AG04450 (cell line): ENCODE measurements at places on chromosomes 5 and 9.

- DNase-seq: no peak
Observed at GRCh38 chr9:98943682-98944056, at the start of gene COL15A1. TSS of gene COL15A1 (plus strand) at chr9:98943907. CDS start at chr9:98944062, 155 bp downstream.

- DNase-seq: peak; percentile 48
Observed at GRCh38 chr5:173753307-173754168, 134.6 kb upstream of the CPEB4 start.

- DNase-seq: no peak
Observed at GRCh38 chr5:176692839-176693476, 45.7 kb downstream of the TSPAN17 start.

GRCh38 chr5:150644514-150644913, 4.1 kb downstream of the SYNPO start:
- DNase-seq: no peak

DNA sequence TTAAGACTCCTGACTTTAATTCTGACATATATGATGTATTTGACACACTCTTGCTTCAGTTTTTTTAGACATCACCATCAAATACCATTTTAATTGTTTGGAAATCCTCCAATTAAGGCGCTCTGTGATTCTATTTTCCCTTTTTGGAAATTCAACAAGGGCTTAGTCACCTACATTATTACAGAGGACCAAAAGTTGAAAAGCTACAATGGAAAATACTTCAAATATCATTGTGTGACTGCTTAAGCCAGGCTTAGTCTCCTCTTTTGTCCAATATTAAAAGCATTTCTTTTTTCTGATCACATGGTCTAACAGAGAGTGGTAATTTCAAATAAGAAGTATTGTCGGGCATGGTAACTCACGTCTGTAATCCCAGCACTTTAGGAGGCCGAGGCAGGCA, 160.3 kb downstream of the CEMIP2 start:
- no peak for DNase-seq

DNA sequence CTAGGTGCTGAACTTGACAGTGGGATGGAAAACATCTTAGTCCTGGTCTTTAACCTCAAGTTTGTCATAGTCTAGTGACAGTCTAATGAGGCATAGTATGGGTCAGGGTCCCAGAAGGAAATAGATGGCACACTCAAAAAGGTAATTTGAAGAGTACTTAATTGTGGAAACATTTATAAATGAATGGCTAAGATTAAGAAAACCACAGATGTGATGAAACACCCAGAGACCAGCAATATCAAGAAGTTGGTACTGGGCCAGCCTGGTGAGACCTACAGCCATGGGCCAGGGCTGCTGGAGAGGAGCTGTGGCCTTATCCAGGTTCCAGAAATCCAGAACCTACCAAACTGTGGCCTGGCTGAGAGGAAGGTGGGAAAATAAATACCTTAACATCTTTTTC, 93.5 kb upstream of the ATG10 start:
- DNase-seq: no peak

DNA sequence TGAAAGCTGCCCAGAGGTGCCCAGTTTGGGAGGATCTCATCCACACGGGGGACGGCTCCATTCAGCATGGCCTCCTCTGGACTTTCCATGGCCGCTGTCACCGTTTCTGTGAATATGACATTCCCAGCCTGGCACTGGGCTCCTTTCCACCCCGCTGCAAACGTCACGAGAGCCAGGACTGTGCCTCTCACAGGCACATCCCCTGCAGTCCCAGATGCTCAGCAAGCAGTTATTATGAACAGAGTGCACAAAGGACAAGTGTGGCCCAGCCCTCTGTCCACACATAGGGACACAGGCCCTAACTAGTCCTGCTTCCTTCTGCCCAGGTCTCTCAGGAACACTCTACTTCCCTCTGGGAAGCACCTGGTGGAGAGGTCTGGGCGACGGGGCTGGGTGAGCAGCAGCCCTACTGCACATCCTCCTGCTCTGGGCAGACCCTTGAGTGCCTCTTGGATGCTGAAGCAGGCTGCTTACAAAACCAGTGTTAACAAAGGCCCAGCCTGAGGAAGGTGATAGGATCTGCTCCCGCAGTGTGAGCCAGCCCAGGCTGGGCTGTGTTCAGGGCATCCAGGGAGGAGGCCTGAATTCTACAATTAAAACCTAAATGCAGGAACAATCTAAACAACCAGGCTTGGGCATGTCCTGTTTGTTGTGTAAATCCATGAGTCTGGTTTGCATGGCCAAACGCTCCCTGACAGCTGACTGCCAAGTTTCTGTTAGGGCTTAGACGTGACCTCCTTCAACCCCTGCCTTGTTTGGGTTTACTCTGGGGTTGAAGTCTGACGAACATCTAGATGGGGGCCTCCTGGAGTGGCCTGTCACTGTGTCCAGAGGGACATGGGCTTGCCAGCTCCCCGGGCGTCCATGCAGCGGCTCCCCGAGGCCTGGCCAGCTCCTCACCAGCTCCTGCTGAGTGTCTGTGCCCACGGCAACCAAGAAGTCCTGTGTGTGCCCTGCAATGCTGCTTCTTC, 269.8 kb downstream of the GADD45G start:
- DNase-seq: no peak

- DNase-seq: no peak
Observed at GRCh38 chr5:1208743-1209488, 7.5 kb downstream of the SLC6A19 start.

DNA sequence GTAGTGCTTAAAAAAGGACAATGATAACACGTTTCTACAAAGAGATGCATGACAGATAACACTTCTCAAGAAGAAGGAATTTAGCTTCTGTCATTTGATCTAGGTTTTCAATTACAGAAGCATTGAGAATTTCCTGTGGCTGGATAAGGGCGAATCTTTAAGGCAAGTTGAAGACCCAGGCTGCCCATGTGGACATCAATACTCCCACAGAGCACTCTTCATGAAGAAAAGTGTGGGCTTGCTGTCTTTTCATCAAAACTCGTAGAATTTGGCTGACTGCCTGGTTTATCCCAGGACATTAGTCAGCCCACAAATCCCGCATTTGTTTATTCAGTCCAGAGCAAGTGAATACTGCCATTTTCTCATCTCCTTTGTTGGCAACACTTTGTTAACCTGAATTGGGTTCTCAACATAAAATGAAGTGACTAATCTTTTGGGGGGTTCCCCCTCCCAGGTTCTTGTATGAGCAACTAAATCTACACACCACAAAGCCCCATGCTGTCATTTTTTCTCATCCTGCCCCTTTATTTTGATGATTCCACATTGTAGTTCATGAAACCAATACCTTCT, 43.4 kb upstream of the CDKN2B start:
- DNase-seq: peak; percentile 91

- no peak for DNase-seq
Observed at GRCh38 chr5:6736106-6736505, 22.9 kb downstream of the TENT4A start.

DNA sequence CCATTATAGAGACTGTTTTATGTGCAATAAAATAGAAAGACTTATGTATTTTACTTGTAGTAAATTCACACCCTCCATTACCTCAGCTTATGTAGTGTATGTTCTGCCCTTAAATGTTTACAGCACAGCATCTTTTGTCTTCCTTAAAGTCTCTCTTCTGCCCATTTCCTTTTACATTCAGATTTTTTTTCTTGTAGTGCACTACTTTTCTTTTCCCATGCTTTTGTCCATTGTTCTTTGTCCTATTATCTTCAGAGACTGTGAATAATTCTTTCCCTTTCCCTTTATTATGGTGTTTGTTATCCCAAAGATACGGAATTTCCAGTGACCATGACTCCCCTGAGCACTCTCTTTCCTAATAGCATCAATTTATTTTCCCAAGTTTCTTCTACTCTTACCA, 66.1 kb upstream of the TYRP1 start:
- DNase-seq: no peak

- no peak for DNase-seq
Observed at GRCh38 chr5:16178745-16179372, 732 bp downstream of the MARCHF11 start.

- no peak for DNase-seq
Observed at GRCh38 chr9:120891884-120892747, 15.1 kb upstream of the PHF19 start.

DNA sequence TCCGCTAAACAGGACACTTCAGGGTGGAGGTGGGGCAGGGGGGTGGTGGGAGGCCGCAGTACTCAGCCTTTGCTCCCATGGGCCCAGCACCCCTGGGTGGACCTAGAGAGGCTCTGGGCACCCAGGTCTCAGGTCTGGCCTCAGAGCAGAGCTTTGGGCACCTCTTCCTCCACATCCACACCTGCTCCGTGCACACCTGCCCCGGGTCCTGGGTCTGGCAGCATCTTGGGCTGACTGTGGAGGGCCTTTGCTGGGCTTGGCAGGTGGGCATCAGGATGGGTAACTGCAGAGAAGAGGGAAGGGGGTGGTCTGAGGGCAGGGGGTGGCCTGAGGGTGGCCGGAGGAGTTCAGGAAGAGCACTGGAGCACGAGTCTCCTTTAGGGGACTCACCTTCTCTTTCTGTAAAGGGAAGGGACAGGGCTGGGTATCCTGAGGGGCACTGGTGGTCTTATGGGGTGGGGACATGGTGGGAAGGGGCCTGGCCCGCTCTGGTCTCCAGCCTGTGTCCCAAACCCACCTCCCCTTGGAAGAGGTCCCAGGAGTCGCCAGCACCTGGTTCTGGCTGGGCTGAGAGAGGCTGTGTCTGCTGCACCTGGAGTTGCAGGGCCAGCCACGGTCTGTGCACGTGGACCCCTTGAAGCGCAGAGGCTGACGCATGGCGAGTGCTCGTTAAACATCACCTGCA, 106.7 kb upstream of the IER5L start:
- DNase-seq: no peak

GRCh38 chr5:180414176-180414575, 61.0 kb upstream of the GFPT2 start:
- DNase-seq: no peak

- no peak for DNase-seq
Observed at GRCh38 chr5:158807-159447, 32.4 kb upstream of the LRRC14B start.

- DNase-seq: no peak
Observed at GRCh38 chr5:30475429-30475828, 718.1 kb upstream of the CDH6 start.

- peak; percentile 85 for DNase-seq
Observed at GRCh38 chr9:107749787-107750444, 260.3 kb upstream of the KLF4 start.

- DNase-seq: no peak
Observed at GRCh38 chr5:31913808-31914207, 260.3 kb downstream of the GOLPH3 start.

- DNase-seq: no peak
Observed at GRCh38 chr5:21581508-21581907, 1271.6 kb downstream of the CDH12 start.

DNA sequence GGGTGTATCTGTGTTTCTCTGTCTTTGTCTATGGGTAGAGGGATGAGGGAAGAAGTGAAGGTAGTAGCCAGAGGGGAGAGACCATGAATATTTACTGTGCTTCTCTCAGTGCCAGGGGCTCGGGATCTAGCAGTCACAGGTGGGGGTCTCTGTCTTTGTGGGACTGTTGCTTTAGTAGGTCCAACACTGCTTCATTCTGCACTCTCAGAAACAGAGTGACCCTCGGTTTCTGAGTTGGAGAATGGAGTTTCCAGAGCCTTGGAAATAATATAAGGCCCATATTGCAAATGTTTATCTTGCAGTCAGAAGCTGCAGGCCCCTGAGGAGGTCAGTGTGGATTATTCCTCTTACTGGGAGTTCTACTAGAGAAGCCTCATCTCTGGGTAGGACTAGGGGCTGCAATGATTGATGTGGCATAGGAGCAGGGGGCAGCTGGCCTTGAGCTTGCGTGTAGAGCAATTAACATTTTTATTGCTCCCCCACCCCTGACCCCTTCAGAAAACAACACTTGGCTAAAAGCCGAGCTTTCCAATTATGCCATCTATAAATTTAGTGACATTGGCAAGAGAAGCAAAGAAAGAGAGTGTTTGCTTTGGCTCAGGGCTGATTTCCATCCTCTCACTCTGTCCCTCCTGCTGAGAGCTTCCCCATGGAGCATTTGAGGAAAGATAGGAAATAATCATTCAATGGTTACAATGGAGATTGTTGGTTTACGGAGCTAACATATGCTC, 55.0 kb upstream of the TRPC7 start:
- DNase-seq: no peak

- DNase-seq: peak; percentile 16
Observed at GRCh38 chr5:122756264-122756911, 18.5 kb upstream of the SNX2 start.

GRCh38 chr5:60287174-60287771, 393.7 kb upstream of the PDE4D start:
- no peak for DNase-seq

GRCh38 chr5:67383451-67383850, 186.9 kb upstream of the CD180 start:
- no peak for DNase-seq

DNA sequence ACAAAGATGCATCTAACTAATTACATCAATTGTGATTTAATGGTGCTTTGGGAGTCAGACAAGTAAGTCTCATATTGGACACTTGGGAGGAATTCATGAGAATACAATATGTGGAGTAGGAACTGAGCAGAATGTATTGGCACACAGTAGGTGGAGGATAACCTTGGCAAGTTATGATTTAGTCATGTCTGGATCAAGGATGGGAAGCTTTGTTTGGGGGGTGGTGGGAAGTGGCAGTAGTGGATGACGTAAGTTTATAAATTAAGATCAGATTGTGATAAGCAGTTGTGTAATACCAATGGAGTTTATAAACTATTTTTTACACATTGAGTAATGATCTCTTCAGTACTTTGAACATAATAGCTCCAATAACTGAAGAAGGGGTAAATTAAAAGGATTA, 67.0 kb downstream of the SGCD start:
- no peak for DNase-seq

DNA sequence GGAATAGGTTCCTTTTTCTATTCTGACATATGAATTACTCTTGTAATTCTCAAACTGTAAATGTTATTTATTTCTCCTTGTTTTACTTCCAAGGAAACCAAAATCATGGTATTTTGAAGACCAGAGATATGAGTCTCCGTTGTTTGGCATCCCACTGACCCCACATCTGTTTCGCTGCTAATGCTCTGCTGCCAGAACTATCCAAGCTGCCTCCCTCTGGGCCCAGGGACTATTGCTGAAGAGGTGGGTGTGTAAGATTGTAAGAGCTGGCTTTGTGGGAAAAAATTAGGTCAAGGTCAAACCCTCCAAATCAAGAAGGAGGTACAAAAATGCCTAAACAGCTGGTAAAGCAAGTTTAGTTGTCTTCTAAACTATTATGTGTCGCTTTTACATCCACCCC, 129.4 kb upstream of the MYO10 start:
- no peak for DNase-seq

GRCh38 chr9:3830291-3830690, 304.5 kb upstream of the RFX3 start:
- no peak for DNase-seq

DNA sequence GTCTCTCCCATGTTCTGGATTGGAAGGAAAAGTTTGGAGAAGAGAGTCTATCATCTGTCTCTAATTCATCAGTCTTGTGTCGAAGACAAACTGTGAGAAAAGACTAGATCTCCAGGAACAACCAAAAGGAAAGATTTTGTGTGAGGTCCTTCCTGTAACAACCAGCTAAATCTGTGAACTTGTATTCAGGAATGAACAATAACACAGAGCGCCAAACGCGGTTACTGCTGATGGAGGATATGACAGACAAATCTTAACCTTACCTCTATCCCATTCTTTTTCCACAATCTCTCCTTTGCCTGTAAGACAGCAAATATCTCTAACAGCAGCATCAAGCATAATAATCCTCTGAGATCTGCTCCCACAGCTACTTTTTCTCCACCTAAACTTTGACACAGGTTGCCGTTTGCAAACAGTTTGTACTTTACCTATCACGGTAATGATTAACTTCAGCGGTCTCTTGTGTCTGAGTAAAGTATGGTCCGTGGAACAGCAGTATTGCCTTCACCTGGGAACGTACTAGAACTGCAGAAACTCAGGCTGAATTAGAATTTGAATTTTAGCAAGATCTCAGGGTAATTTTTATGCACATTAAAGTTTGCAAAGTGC, 387.6 kb downstream of the ELAVL2 start:
- DNase-seq: no peak
